ENCODE measurements at places on chromosomes 6 and 20. TPM values are rescaled to one million over a fixed set of nuclear protein-coding genes. Genes with fewer than 3 reads are reported as not detected.

CTAGE9 gene
- not detected for total RNA-seq

SYNGAP1 gene
- total RNA-seq: 2.8 TPM

SLC13A3 gene
- total RNA-seq: 0.38 TPM

ELOVL4 gene
- total RNA-seq: 6.2 TPM

CLPSL2 gene
- not detected for total RNA-seq

AGER gene
- 0.58 TPM for total RNA-seq

TAAR1 gene
- total RNA-seq: not detected

EFCAB8 gene
- total RNA-seq: under 0.01 TPM

CDSN gene
- not detected for total RNA-seq

IMPG1 gene
- not detected for total RNA-seq
